Inflammatory macrophage treated with lipopolysaccharide for 4 hours (primary cell): ENCODE measurements at places on chromosomes 5 and 9.

DNA sequence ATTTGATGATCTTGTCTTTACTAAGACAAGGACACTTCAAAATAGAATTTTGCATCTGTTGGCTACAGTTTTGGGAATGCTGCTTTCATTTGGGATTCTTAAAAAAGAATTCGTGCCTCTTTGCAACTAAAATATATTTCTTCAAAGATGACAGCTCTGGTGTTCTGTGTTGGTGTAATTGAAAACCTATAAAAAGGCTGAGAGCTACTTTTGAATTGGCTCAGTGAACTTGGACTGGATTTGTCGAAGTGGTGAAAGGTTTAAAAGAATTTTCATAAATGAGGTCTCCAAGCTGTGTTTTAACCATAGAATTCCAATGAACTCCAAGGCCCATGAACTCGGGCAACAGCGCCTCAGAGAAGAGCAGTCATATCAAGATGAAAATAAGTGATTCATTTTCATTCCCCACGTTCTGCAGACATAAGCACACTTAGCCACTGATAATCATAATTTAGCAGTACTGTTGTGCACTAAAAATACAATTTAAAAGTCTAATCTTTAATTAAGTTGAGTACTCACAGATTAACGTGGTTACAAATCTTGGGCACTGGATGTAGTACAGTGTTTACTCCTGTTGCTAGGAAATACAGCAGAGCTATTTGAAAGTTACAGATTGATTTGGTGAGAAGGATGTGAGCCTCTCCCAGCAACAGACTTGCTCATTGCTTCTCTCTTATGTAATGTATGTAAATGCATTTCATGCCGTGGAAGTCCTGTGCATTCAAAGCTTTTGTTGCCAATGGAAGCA lies 10.9 kb downstream of the SNCAIP start:
- DNase-seq: no peak

- DNase-seq: no peak
Measured at GRCh38 chr9:80964374-80964773, 725.0 kb downstream of the TLE1 start.

DNA sequence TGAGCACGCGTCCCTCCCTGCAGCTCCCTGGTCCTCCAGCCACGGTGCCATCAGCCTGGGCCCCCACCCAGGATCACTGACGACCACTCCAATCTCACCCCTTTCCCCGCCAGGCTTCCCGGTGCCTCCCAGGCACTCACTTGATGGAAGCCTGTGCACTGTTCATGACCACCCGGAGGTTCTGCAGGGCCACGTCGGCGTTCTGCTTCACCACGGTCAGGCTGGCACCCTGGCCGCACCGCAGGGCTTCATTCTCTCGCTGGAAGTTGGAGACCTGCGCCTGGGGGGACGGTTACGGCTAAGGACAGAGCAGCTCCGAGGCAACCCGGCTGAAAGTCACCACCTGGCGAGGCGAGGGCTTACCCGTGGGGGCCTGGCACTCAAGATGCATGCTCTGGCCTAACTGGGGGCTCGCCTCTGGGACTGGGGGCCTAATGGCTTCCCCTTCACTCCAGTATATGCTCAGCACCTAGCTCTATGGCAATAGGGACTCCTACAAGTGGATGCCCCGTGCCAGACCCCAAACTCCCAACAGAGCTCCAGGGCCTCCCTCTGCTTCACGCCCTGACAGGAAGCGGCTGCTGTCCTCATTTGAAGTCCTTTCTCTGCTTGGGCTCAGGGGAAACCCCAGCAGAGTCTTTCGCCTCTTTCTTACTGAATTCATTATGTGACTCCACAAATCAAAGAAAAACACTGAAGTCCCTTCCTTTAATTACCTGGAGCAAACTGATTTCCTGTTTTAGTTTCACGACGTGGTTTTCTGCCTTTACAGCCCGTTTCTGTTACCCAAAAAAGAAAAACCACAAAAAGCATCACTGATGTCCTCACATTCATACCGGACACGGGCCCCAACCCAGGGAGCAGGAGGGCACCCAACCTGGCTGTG lies 4.2 kb upstream of the SNAPC4 start:
- no peak for DNase-seq

DNA sequence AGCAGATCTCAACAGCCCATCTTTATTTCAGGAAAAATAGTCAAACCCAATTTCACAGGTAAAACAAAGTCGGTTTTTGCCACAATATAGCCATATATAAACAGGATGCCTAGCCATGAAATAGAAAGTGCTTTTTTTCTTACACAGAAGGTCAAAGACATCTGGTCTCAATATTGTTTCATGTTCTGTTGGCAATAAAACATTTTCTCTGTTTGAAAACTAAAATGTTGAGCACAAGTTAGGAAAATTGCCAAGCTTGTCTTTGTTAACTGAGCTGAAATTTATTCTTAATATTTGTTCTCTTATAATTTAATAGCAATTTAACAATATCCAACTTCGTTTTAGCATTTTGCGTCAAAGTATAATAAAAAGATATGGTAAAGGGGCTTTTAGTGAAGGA lies 673.4 kb downstream of the DTWD2 start:
- no peak for DNase-seq

DNA sequence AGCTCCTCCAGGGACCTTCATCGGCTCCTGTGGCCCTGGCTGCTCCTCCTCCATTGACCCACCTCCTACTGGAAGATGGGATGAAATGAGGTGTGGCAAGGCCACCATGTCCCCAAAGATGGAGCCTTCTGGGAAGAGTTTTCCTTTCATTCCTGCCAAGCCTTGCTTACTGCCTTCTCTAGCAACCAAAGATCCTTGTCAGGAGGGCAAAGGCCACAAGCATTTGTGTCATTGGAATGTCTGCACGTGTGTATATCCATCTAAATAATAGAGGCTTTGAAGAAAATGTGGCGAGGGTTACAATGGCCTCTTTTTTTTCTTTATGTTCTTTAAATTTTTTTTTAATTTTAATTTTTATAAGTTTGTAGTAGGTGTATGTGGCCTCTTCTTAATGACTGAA lies 313.6 kb downstream of the ARHGEF28 start:
- no peak for DNase-seq

DNA sequence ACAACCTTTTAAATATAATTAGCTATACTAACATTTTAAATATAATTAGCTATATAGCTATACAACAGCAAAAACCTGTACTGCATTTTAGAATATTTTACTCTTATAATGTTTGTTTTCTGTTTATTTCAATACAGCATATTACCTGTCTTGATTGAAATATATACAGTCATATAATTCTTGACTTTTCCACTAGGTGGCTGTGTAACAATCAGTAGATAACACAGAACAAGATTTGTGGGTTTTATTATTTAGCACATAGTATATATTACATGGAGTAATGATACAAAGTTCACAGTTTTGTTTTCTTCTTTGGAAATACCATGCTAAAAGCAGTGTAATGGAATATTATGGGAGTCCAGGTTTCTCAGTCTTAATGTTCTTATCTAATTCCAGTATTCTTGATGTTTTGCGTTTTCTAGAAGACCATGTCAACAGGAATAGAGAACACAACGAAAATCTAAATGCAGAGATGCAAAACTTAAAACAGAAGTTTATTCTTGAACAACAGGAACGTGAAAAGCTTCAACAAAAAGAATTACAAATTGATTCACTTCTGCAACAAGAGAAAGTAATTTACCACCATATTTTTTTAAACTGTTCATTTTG lies 13.3 kb downstream of the HMMR start:
- DNase-seq: no peak

DNA sequence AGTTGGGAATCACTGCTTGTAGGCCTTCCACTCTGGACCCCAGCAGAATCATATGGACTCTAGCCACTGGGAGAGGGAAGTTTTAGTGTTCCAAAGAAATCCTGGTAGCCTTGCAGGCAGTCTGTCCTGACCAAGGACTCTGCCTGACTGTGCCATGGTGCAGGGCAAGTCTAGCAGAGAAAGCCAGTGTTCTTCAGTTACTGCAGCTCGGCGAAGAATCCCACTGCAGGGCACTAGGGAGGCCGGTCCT lies 20.3 kb upstream of the MATR3 start:
- no peak for DNase-seq

DNA sequence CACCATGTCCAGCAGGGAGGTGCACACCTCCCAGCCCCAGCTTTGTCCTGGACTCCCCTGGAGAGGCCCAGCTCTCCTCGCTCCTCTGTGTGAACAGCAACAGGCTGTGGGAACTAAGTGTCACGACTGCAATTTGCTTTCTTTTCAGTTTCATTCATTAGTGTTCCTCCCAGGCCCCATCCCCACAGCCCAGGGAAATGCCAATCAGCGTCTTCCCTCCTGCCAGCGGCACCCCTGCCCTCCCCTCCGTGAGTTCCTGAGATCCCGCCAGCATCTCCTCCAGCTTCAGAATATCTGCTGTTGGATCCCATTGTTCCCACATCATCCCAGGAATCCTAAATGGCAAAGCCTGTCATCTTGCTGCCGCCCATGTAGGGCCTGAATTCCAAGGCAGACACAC lies 13.1 kb upstream of the RPL26L1 start:
- no peak for DNase-seq

DNA sequence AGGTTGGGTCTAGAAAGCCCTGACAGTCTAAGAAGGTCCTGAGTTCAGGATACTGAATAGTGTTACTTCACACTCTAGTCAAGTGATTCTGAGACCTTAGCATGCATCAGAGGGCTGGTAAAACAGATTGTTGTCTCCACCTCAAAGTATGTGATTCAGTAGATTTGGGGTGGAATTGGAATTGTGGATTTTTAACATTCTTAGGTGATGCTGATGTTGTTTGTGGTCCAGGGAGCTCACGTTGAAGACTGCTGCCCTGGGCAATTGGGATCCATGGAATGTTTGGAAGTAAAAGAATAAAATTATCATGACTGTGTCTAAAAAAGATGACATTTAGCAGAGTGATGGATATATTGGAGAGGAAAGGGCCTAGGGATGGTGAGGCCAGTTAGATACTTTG lies 75.6 kb downstream of the VCAN start:
- no peak for DNase-seq

GRCh38 chr9:136228107-136228875 lies 17.3 kb downstream of the QSOX2 start:
- no peak for DNase-seq

GRCh38 chr9:5326893-5327548 lies 12.7 kb downstream of the RLN1 start:
- DNase-seq: no peak

- no peak for DNase-seq
Measured at GRCh38 chr5:2506603-2507002, 244.9 kb downstream of the IRX2 start.

DNA sequence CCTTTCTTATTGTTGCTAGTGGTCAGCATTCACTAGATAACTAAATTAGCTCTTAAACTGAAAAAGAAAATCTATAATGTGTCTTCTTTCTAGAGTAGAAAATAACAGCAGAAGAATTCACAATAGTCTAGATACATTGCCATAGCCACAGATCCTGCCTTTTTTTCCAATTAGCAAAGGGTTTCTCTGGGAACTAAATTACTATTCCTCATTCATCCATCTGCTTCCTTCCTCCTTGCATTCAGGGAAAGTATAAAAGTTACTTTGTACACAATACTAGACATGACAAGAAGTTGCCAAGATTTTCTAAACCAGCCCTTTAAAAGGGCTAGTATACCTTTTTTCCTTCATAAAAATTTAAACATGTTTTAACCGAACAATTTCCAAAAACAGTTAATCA lies 21.2 kb upstream of the WDR41 start:
- DNase-seq: no peak

DNA sequence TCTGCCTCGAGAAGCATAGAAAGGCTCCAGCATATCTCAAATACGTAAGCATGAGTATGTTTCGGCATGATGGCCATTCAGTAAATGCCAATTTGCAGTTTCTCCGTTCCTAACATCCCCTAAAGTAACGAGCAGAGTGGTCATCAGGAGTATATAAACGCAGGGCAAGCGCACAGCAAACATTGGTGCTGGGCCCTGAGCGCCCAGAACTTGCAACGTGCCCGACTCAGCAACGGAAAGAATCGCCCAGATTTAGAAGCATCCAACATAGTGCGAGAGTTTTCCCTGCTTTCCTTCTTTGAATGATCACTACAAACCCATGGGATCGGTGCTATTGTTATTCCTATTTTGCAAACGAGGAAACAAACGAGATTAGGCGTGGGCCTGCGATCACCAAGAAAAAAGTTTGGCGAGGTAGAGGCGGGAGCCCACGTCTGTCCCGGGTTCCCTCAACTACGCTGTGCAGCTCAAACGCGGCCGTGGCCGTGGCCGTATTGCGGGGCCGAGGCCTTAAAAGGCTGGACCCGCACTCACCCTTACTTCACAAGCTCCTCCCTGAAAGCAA lies 505 bp downstream of the RPS14 start:
- no peak for DNase-seq

DNA sequence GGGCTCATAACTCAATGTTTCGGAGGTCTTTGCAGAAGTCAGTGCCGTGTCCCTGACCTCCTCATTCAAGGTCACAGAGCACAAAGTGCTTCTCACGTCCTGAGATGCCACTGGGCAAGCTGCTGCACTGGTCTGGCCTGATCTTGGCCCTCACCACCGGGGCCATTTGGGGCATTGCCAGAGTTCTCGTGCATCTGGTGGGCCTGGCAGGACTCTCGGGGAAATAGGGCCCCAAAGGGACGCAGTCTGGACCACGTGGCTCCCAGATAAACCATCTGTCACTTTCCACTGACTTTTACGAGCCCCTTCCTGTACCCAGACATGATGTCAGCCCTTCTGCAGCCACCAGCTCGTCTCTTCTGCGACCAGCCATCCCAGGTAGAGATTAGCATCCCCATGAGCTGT lies 54.8 kb downstream of the HRH2 start:
- DNase-seq: no peak

DNA sequence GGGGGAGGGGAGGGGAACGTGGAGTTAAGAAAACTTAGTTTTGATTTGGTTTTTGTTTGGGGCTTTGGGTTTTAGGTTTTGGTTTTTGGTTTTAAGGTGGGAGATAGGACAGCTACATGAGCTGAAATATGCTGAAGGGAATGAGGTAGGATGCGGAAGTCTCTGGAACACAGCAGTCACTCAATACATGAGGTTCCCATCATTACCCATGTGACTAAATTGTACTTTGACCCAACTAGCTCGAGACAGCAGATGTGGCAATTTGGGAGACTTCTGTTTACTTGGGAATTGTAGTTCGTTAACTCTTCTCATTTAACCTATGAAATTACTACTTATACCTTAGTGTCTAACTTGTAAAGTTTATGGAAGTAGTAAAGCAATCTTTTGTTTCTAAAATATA lies 124.2 kb downstream of the TLE1 start:
- no peak for DNase-seq

- peak; percentile 75 for DNase-seq
Measured at GRCh38 chr5:139190125-139190524, 8.0 kb downstream of the SIL1 start.

DNA sequence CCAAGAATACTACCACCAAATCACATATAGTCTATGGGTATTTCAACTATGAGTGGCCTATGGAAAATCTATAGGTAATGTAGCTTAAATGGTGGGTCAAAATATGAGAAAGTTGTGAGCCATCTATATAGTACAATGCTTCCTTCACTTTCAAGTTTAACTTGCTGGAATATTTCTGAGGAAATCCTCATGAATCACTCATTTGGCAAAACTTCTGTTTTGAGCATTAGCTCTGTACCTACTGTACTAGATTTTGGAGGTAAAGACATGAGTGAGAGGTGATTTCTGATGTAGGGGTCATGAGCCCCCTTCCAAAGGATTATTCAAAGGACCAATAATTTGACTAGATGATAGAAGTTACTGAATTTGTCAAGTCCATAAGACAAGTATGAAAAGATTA lies 80.6 kb upstream of the DAB2 start:
- DNase-seq: no peak

- no peak for DNase-seq
Measured at GRCh38 chr5:175788155-175788787, 83.1 kb upstream of the CPLX2 start.
